ENCODE measurements at places on chromosomes 12 and 14.

GRCh38 chr12:124456652-124457152, 110.7 kb downstream of the NCOR2 start:
- no peak for DNase-seq

DNA sequence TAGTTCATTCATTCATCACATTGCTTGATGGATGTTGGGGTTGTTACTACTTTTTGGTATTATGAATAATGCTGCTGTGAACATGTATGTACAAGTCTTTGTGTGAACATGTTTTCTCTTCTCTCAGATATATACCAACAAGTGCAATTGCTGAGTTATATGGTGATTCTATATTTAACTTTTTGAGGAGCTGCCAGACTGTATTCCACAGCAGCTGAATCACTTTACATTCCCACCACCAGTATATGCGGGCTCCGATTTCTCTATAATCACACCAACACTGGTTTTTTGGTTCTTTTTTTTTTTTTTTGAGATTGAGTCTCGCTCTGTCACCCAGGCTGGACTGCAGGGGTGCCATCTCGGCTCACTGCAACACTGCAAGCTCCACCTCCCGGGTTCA, 22.2 kb upstream of the PLEKHG6 start:
- no peak for DNase-seq

DNA sequence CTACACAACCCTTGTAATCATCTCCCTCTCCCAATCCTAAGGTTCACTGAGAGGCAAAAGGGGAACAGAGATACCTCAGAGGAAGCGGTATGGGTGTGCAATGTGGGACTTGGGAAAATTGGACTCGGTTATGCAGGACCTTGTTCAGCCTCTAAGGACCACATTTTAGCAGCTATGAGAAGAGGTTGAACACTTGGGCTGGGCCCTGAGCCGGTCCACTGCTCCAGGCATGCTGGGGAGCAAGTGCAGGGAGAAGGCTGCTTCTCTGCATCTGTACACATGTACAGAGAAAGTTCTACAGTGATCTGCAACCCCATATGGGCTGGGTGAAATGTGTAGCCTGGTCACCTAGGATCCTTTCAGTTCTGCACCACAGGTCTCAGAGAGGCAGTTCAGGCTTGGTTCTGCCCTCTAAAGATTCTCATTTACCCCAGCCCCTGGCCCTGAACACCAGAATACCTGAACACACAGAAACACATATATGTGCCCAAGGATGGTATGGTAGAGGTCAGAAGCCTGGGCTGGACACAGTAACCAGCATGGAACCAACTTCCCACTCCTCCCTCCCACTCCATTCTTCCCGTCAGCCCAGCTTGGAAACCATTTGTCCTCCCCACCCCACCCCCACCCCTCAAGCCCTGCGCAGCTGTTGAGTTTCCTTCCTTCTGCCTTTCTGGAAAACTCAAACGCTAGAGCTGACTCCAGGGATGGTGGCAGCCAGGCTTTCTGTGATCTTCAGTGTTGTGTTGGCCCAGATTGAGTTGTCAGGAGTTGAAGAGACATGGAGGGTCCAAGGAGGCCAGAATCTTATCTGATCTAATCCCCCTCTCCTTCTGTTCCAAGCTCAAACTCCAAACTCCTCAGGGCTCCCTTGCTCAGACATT, 10.4 kb downstream of the HOXC5 start:
- no peak for DNase-seq

DNA sequence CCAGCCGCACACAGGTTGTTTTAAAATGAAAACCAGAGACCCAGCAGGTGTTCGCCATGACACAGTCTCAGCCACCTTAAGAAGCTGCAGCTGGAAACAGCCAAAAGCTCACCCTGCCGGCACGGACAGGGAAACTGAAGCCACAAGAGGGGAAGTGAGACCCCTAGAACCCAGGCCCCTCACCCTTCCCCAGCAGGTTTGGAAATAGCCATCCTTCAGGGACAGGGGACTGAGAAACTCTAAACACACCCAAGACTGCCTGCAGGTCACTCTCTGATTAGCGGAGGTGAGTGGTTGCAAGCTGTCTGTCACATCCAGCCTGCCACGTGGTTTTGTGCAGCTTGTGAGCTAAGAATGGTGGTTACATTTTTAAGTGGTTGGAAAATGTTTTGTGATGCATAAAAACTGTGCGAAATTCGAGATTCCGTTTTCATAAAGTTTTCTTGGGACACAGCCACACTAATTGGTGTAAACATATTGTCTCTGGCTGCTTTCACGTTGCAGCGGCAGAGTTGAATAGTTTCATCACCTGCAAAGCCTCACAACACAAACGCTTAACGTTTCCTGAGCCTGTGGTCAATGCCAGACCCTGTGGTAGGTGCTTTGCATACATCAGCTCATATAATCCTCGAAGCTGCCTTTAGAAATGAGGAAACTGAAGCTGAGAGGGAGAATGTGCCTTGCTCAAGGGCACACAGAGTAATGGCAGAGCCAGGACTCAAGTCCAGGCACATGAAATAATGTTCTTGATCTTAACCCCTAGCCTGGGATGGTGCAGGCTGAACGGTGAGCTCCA, 1.7 kb upstream of the SELPLG start:
- no peak for DNase-seq

GRCh38 chr12:124107351-124107750, 134.3 kb downstream of the ZNF664 start:
- no peak for DNase-seq

DNA sequence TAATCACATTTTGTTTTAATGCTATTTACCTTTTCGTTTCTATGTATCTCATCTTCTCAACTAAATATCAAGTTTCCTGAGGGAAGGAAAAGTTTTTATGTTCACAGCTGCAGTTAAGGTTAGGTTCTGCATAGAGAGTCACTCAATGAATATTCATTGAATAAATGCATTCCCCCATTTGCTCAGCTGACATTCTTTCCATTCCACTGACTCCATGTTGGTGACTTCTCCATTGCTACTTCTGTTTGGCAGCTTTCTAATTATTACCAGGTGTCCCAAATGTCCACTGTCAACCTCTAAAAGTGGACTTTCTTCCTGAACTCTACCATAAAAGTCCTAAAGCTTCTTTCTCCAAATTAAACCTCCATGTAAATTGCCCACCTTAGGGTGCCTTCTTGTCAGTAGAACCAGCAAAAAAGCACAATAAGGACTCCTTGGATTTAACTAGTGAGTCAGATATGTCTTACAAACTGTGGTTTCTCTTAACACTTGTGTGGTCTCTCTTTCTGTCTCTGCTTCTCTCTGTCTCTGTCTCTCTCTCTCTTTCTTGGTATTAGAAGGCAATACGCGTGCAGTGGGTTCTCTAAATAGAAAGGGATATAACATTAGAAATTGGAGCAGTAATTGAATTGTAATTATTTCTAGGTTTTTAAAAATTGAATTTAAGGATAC, 85.9 kb downstream of the TMEM117 start:
- DNase-seq = no peak

GRCh38 chr12:26696613-26697092, 136.3 kb downstream of the ITPR2 start:
- DNase-seq = no peak

DNA sequence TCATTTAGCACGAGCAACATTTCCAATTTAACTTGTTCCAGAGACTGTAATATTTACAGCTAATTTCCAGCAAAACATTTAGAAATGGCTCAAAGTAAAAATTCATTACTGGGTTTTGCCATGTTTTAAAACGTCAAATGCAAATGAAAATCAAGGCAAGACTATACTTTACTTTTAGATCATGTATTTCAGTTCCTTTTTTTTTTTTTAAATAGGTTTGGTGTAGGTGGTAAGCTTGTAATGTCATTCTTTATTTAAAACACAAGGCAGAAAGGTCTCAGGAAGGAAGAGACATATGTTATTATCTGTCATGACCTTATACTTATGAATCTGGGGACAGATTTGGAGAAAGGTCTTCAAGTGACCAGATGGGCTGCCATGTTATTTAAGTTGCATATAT, 54.1 kb downstream of the GRIP1 start:
- DNase-seq = no peak

DNA sequence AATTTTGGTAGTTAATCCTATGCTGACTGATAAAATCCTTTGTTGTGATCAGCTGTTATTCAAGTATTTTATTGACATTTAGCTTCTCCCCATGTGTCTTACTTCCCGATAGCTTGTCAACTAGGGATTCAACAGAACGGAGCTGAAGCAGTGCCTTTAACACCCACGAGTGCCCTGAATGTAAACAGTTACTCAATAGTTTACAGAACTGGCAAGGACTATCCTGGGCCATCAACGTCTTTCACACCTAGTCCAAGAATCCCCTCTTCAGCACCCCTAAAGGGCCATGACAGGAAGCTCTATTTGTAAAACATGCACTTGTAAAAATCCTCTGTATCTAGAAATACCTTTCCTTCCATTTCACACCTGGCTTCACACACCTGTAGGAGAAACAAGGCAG, 45.3 kb downstream of the SETD3 start:
- no peak for DNase-seq

DNA sequence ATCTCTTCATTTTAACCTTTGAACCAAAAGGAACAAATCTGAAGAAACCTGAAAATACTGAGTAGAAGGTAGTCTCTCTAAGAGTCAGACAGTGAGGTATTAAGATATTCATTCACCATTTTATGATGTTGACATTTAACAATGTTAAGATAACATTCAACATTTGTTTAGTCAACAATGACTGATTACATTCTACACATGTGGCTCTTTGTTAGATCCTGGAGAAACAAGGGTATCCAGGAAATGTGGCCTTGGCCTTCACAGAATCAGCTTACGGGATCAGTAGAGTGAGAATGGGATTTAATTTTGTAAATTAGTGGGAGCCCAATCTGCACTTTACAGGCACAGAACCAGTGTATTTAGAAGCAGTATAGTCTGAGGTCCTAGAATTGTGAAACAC, 355.5 kb downstream of the KCNH5 start:
- DNase-seq = no peak

DNA sequence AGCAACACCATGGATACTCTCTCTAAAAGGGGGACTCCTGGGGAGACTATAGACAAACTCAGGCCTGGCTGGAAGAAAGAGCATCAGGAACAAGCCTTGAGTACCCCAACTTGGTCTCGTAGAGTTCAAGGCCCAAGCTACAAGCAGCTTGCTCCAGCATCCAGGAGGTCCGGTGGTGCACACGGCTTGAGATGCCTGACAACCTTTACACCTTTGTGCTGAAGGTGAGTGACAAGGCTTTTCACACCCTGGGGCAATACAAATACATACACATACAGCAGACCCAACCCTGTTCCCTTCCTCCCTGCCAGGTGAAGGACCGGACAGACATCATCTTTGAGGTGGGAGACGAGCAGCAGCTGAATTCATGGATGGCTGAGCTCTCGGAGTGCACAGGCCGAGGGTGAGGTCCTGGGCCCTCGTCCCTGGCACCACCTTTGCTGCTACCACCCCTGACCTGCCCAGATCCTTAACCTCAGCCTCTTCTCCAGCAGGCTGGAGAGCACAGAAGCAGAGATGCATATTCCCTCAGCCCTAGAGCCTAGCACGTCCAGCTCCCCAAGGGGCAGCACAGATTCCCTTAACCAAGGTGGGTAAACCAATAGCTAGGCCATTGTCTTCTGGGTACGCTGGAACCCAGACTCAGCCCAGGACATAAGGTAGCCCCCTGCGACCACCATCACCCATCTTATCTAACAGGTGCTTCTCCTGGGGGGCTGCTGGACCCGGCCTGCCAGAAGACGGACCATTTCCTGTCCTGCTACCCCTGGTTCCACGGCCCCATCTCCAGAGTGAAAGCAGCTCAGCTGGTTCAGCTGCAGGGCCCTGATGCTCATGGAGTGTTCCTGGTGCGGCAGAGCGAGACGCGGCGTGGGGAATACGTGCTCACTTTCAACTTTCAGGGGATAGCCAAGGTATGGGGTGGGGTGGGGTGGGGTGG, 41.2 kb downstream of the SH2B3 start:
- DNase-seq = no peak

DNA sequence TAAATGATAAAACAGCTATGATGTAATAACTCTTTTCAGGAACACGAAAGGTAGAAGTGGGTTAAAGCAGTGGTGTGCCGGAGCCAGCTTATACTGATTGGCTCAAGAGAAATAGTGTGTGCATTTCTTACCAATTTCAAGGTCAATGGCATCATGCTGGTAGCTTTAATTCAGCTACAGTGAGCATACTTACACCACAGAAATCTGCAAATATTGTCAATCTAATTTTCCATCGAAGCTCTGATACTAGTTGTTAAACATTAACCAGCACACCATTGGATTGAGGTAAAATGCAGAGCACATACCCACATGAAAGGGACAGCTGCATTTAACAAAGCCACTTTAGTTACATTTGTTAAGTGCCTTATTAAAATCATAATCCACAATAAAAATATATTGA, 225.7 kb downstream of the KCNC2 start:
- DNase-seq = no peak

DNA sequence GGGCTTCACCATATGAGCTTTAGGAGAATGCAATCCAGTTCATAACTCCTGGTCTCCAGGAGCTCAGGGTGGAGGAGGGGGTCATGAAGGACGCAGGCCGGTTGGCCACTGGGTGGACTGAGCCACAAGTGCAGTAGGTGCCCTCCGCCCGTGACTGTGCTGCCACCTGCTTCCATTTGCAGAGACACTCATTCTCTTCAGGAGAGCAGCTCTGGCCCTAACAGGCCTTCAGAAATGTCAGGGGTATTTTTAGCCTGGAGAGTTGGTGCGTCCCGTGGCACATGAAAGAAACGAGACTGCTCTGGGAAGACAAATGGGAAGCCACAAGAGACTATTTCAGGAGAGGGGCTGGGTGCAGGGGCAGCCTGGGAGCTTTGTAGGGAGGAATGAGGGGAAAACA, 74.6 kb upstream of the MYL2 start:
- no peak for DNase-seq

- peak; percentile 36 for DNase-seq
Observed at GRCh38 chr14:51507906-51508511, 143.7 kb upstream of the FRMD6 start.

DNA sequence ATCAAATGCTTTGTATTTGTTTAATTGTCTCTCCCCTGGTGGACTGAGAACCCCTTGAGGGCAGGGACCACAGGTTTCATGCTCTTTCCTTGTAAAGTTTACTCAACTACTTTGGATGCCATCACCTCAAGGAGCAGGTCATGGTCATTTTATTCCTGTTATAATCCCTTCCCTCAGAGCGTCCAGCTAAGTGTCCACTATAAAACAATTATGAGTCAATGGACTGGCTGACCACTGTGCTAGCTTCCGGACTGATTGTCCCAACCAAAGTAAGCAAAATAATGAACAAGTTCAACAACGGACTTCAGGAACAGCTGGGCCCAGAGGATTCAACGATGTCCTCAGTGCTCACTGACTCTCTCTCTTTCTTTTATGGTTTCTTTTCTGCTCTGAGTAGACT, 18.2 kb downstream of the AK7 start:
- DNase-seq = no peak
